ENCODE measurements at places on chromosomes 6 and 20. TPM values are rescaled to one million over a fixed set of nuclear protein-coding genes. Genes with fewer than 3 reads are reported as not detected.

- DNase-seq, result no peak
Measured at GRCh38 chr20:63744574-63745423, 5.2 kb downstream of the SLC2A4RG start.

- DNase-seq, result no peak
Measured at GRCh38 chr20:36313926-36314325, 7.8 kb downstream of the DLGAP4 start.

- no peak for DNase-seq
Measured at GRCh38 chr6:77906070-77906469, 253.2 kb downstream of the MEI4 start.

GRCh38 chr20:41040855-41041254, 12.2 kb downstream of the TOP1 start:
- DNase-seq, result no peak

- peak; percentile 40 for DNase-seq
Measured at GRCh38 chr20:17227669-17228623, 1.1 kb downstream of the PCSK2 start.

GRCh38 chr6:98928688-98929087, 19.1 kb downstream of the FBXL4 start:
- DNase-seq, result no peak

- no peak for DNase-seq
Measured at GRCh38 chr20:35196313-35196712, 24.4 kb downstream of the PROCR start.

DNA sequence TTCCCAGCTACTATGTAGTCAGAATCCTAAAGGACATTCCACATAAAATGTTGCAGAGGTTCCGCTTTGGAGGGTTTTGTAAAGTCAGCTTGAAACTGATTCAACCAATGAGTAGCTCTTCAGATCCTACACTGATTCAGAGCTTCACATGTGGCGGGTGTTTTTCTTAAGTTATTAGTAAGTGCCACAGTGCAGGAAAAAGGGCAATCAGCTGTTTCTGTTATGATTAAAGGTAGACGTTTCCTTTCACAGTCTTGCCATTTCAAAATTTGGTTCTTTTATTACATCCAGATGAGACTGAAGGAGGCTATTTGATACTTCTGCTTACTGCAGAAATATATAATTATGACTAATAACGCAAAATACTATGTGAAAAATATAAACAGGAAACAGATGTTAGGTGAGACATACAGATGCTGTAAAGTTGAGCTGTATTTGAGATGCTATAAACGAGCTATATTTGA, 443.9 kb downstream of the CDKAL1 start:
- DNase-seq, result no peak

DNA sequence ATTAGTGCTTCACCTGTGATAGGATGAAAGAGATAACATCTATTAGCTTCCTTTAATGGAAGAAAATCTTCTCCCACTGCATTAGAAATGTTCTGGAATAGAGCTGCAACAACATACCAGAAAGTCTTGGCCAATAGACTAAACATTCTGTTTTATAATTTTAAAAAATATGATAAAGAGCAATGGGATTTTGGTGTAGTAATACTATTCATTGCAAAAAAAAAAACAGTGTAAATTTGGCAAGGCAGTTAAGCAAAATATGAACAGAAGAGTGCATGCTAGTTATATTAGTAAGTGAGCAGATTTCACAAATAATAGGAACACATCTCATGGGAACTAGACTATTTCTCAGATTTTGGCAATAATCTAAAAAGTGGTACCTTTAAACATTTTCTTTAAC, 43.3 kb downstream of the SOX4 start:
- no peak for DNase-seq

DNA sequence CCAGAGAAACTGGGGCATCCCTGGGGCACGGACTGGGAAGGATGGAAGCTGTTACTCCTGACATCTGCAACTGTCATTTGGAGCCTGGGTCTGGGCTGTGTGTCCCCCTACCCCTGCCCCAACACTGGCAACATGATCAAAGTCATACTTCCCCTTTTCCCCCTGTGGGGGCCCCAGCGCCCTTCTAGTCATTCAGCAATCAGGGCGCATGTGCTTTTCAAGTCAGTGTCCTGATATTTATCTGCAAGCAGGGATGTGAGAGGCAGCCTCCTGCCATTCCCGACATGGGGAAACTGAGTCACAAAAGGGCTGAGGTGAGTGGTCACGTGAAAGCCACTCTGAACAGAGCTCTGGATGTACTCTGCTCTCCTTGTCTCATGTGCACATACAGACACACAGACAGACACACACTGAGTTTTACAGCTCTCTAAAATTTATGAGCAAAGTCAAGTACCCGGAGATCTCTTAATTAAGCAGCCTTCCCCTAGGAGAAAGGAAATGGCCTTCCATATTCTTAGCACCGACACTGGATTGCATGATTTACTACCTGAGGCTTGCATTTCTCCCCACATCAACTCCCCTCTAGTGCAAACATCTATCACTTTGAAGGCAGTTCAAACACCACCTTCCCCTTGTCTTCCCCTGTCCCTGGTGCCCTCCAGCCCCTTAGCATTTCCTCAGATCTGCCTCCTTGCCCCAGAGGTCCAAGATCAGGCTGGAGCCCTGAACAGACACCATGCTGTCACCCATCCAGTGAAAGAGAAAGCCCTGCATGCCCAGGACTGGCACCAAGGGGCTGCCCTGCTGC, 170.7 kb downstream of the CDC5L start:
- DNase-seq, result peak; percentile 68

Gene MMP24
- 1.8 TPM for polyA plus RNA-seq

Gene RANBP9
- 46.6 TPM for polyA plus RNA-seq

Gene PBOV1
- 0.06 TPM for polyA plus RNA-seq

Gene PEX7
- polyA plus RNA-seq, result 12.6 TPM

Gene MICB
- polyA plus RNA-seq, result 1.8 TPM

Gene SLC35D3
- 0.31 TPM for polyA plus RNA-seq

Gene REM1
- polyA plus RNA-seq, result 0.91 TPM

Gene PKIB
- 2.3 TPM for polyA plus RNA-seq

Data from renal cortex interstitium (tissue), 15 donors.